ENCODE measurements at places on chromosomes 2 and 18. TPM values are rescaled to one million over a fixed set of nuclear protein-coding genes. Genes with fewer than 3 reads are reported as not detected.
A peak's percentile ranks its signal among the peaks of the same experiment; 100 is the strongest.

DNA sequence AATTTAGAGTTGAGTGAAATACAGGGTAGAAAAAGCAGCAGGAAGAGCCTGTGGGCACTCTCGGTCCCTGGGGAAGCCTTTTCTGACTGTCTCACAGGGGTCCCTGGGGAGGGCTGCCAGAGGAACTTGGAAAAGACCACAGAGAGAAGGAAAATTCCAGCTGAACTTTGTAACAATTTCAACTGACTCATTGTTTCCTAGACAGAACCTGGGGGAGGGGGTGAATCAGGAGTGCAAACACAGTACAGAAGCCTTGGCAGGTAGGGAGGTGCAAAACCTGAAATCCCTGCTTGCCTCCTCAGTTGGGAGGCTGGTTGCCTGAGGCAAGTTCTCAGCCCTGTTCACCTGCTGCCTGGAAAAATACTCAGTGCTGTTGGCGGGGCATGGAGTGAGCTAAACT lies 106.8 kb downstream of the GRB14 start:
- DNase-seq: no peak

ANXA4 gene
- 94.6 TPM for total RNA-seq

CNTNAP5 gene
- not detected for total RNA-seq

DNA sequence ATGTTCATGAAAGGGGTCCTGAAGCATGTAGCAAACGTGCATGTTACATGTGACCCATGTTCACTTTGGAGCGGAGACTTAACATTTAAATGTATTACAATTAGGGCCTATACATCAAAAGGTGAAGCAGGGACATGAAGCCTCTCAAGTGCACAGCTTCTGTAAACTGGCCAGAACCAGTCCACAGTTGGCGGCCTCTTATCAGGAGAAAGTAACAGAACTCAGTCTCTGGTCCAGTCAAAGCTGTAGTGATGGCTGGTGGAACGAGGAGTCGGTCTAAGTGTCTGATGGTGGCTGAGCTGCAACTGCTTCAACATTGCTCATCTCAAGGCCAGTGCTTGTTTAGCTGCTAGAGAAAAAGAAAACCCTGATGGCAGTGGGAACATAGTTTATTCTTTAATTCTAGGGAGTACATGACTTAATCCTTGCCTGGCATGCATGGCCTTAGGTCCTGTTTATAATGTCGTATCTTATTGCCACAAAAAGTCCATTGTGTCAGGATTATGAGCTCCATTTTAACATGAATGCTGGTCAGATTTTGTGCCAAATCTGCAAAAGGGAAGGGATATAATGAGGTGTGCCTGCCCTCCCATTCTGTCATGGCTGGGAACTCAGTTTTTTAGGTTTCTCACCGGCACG lies 22.2 kb upstream of the YES1 start:
- no peak for DNase-seq

DNA sequence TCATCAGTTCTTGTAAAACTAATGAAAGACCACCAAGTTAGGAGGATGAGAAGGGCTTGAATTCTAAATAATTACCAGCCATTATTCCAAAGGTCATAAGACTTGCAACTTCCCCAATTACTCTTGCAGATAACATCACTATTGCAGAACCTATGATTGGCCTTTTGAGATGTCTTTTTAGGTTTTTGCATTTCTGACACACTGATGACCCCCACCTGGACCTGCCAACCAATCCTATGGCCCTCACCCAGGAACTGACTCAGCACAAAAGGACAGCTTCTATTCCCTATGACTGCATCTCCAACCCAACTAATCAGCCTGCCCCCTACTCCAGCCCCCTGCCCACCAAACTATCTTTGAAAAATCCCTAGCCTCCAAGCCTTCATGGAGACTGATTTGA lies 111.5 kb upstream of the COPS8 start:
- DNase-seq: no peak

TACR1 gene
- 3.4 TPM for total RNA-seq

FBXO11 gene
- total RNA-seq: 80.4 TPM

LYG2 gene
- total RNA-seq: not detected

GRCh38 chr2:43576981-43577892 lies 18.6 kb downstream of the THADA start:
- peak; percentile 51 for DNase-seq

STARD6 gene
- total RNA-seq: not detected

DNA sequence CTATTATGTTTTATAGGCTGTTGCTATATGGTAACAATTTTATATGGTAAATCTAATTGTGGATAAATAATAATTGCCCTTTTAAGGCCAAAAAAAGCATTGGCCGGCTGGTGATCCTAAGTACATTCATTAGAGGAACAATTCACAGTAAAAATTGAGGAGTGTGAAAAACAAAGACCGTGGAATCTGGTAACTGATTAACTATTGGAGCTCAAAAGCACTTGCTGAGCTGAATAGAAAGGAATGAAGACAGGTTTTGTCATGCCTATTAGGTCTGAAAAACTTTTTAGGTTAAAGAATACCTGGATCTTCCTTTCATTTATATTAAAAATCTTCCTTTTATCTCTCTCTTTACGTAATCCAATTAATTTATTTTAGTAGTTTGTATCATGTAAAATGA lies 18.5 kb upstream of the RBBP8 start:
- no peak for DNase-seq

GKN2 gene
- not detected for total RNA-seq

GRCh38 chr2:231634951-231635875 lies 42.5 kb downstream of the TEX44 start:
- no peak for DNase-seq

GRCh38 chr2:170321526-170321925 lies 143.6 kb downstream of the MYO3B start:
- no peak for DNase-seq

Data from aorta (tissue), 5 donors.